ENCODE measurements at places on chromosomes 4 and X.

DNA sequence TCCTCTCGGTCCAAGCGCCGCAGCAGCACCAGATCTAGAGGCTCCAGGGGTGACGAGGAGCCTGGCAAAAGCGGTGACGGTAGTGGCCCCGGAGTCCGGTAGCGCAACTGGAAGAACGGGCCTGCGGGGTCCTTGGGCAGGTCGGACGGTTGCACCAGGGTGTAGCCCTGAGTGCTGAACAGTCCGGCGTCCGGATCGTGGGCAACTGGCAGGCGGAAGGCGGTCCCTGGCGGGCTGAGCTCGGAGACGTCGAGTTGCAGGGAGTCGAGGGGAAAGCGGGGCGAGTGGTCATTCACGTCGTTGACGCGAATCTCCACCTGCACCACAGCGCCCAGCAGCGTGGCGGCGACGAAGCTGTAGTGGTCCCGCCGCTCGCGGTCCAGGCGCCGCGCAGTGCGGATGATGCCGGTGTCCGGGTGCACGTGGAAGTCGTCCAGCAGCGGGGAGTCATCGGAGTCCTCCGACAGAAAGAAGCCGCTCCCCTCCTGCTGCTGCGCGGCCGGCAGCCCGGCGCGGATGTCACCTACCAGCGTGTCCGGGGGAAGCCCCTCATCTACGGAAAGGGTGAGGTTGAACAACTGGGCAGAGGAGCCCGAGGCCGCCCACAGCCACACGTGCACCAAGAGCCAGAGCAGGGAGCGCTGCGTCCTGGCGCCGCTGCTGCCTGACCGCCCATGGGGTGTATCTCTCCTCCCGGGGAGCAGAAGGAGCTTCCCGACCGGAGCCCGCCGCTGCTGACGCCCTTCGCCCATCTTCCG is 837 bp downstream of the DCHS2 start:
- DNase-seq: peak; percentile 8

DNA sequence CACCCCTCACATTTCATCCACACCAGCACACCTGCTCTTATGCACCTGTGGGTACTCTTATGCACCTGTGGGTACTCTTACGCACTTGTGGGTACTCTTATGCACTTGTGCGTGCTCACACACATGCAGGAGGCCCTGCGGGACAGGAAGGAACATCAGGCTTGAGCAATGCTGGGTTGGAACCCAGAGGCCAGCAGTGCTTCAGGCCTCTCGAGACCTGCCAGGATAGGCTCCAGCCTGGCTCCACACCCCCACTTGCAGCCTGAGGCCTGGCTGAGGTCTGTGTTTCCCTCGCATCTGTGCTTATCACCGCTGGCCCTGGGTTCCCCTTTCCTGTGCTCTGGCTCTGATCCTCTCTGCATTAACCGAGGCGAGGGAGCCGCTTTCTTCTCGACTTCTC is 34.7 kb downstream of the SORCS2 start:
- DNase-seq: no peak

- DNase-seq: no peak
Measured at GRCh38 chrX:106902684-106903083, 457 bp downstream of the RIPPLY1 start.

GRCh38 chrX:132807411-132808030 is 150.9 kb downstream of the HS6ST2 start:
- no peak for DNase-seq

GRCh38 chr4:17884511-17884910 is 73.7 kb downstream of the NCAPG start:
- no peak for DNase-seq

- DNase-seq: no peak
Measured at GRCh38 chr4:38287101-38287851, 327.1 kb downstream of the PTTG2 start.

DNA sequence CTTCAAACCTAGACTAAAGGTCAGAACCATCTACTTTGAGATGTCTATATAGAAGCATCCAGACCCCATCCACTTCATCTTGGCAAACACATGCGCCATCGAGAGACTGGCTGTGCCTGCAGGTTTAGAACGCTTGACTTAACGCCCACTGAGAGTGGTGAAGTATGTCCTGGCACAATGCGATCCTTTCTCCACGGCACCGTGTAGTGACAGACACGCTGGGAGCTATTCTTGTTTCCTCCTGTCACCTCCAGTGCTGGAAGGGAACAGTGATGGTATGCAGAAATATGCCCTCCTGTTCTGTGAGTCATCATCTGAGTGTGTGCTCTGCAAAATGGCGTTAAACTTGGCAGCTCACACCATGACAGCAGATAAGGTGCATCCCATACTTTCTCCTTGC is 330.2 kb downstream of the NLGN4X start:
- no peak for DNase-seq

DNA sequence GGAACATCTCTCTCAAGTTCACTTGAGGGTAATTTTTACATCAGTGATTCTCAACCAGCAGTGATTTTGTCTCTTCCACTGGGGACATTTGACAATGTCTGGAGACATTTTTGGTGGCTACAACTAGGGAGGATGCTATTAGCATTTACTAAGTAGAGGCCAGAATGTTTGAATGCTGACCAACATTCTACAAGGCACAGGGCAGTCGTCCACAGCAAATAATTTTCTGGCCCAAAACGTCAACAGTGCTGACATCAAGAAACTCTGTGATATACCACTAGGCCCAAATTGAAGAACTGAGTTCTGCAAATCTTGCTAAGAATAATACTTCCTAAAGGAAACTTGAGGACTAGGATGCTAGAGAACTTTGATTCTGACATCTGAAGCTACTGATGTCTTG is 7.1 kb downstream of the KLKB1 start:
- DNase-seq: no peak

DNA sequence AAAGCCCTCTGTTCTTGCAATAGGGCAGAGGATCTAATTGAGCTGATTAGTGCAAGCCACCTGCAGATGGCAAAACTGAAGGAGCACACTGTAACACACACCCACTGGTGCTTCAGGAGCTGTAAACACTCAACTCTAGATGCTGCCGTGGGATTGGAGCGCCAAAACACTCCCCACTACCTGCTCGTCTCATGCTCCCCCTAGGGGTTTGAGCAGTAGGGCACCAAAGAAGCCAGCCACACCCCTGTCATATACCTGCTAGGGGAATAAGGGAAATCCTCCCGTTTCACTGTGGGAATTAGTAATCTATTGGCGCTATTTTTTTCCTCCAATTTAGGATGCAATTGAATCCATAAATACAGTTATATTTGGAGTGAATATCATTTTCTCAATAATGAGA is 360.2 kb downstream of the GLUD2 start:
- DNase-seq: no peak

GRCh38 chr4:59200992-59201391 is 1999.1 kb upstream of the ADGRL3 start:
- no peak for DNase-seq
